ENCODE measurements at places on chromosomes 13 and 19. TPM values are rescaled to one million over a fixed set of nuclear protein-coding genes. Genes with fewer than 3 reads are reported as not detected.

UGGT2 gene
- total RNA-seq, result 107 TPM

TTC9B gene
- total RNA-seq, result not detected

PLPPR3 gene
- total RNA-seq, result not detected

PSG11 gene
- 3.9 TPM for total RNA-seq

ZNF160 gene
- 39.0 TPM for total RNA-seq

MCEMP1 gene
- total RNA-seq, result 0.96 TPM

SERP2 gene
- total RNA-seq, result not detected

Data from umbilical cord (tissue), 2 donors.